ENCODE measurements at places on chromosomes 4 and X. TPM values are rescaled to one million over a fixed set of nuclear protein-coding genes. Genes with fewer than 3 reads are reported as not detected.
A peak's percentile ranks its signal among the peaks of the same experiment; 100 is the strongest.

The PLAC1 gene
- total RNA-seq, result 0.24 TPM

The FAM199X gene
- 8.0 TPM for total RNA-seq

The PLP1 gene
- total RNA-seq, result not detected

The MECP2 gene
- 45.7 TPM for total RNA-seq

DNA sequence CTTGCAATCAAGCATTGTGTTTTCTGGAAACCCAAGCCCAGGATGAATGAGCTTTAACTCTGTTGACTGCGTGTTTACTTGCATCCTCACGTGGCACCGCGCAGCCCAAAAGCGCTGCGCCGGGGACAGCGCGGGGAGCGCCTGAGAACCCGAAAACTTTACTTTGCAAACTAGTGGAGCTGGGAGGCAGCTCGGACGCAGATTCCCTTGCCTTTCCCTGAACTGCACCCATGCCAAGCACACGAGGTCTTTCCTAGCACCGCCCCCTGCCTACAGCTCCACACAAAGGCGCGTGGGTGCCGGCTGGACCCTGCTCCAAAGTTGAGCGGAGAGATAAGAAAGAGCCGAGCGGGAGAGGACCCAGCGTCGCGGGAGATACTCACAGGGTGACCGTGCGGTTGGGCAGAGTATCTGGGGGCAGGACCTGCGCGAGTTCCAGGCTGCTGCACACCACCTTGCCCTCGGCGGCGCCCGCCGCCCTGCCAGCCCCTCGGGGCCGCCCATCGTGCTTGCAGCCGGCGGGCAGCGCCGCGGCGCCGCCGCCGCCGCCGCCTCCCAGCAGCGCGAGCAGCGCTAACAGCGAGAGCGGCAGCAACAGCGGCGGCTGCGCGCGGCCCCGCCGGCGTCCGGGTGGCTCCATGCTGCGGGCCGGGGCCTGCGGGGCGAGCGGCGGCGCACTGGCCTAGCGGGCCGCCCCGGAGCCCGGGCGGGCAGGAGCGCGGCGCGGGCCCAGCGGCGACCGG lies 550 bp downstream of the ADGRA3 start:
- peak; percentile 4 for DNase-seq

DNA sequence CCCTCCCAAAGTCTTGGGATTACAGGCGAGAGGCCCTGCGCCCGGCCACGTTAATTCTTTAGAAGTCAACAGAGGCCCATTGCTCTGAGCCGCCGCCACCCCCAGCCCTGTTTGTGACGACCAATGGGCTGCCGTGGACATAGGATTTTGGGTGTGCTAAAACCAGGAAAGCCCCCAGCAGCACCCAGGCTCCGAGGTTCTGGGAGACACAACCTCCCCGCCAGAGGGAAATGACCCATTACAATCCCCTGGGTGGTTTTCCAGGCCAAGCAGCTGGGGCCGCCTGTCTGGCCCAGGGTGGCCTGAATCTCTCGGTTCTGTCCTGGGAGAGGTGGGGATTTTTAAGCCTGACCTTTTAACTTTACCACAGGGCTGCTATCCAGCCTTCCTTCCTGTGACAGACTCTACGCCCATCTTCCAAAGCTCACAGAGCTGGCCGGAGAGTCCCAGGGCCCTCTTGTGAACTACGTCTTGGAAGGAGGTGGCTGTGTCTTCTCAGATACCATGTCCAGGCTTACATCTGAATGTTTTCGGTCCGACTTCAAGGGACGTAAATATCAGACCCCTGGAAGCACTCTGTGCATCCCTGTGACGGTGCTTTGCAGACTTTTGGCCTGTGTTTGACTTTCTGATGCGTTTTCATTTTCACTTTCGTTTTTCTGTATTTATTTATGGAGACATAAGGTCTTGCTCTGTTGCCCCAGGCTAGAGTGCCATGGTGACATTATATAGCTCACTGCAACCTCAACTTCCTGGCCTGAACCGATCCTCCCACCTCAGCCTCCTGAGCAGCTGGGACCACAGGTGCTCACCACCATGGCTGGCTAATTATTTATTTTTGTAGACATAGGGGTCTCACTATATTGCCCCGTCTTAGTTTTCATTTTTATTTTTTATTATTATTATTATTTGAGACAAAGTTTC lies 36.0 kb downstream of the P2RY8 start:
- no peak for DNase-seq

DNA sequence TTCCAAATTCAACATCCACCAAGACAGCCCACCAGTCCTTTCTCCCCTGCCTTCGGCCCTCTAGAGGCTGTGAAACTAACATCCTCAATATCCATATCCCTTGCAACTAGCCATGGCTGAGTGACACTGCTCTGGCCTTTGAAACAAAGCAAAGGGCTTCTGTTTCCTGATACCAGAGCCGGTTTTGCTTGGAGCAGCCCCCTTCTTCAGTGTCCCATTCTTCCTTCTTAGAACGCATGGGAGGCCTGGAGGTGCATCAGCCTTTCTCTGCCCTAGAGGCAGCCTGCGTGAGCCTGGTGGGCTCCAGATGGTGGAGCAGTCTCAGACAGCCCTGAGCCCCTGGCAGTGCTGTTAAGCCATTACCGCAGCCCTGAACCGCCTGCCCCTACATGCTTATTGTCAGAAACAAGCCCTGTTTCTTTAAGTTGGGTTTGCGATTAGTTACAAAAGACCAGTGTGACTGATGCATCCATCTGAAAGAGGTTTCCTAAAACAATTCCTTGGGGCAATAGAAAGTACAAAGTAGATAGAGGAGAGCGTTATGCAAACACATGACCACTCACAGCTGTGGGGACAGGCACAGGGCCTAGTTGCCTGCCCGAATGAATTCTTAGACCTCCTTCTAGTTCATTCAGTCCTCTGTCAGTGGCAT lies 74.1 kb downstream of the EVC start:
- no peak for DNase-seq
